ENCODE measurements at places on chromosomes 6 and 20.

GRCh38 chr6:134741200-134741536 is 208.7 kb downstream of the ALDH8A1 start:
- no peak for DNase-seq

DNA sequence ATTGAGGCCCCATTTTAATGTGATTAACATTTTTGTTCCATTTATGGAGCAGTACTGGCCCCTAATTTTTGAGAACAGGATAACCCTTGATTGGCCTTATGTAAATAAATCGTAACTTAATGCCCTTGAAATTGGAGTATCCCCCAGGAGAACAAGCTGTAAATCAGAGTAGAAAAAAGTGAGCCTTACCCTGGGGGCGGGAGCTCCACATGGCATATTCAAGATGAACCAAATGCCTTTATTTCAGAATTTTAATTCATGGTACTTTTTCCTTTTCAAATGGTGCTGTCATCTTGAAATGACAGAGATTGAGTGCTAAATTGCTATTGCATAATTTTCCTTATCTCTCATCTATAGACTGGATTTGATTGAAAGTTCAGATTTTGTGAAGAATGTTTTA is 809.5 kb upstream of the FLRT3 start:
- no peak for DNase-seq

GRCh38 chr6:40713002-40713719 is 126.0 kb upstream of the LRFN2 start:
- DNase-seq = no peak

- peak; percentile 41 for DNase-seq
Observed at GRCh38 chr6:111721753-111722154, 116.1 kb upstream of the TRAF3IP2 start.

- DNase-seq = no peak
Observed at GRCh38 chr6:81252231-81252630, 500.2 kb downstream of the TENT5A start.

DNA sequence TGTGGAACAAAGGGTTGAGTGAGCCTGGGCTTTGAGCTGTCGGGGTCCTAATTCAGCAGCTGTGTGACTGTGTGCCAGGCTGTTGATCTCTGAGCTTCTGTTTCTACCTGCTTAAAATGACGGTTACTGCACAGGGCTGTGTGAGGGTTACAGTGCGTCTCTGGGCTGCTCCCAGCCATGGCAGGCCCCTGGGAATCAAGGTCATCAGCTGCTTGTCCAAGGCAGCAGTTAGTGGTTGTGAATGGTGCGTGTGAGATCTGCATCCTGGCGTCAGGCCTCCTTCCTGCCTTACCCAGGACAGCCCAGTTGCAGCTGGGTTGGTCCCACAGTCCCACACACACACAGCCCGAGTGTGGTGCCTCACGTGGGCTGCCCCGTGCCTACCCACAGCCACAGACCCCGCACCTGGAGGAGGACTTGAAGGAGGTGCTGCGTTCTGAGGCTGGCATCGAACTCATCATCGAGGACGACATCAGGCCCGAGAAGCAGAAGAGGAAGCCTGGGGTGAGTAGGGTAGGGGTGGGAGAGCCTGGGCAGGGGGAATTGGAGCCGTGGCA is 15.6 kb downstream of the GTSF1L start:
- DNase-seq = no peak
